ENCODE measurements at places on chromosomes 6 and 20.

GRCh38 chr20:49677777-49678758 lies 35.6 kb downstream of the B4GALT5 start:
- no peak for DNase-seq

- DNase-seq = no peak
Observed at GRCh38 chr6:49453221-49453620, 9.8 kb downstream of the MMUT start.

- DNase-seq = no peak
Observed at GRCh38 chr20:7984192-7984591, 35.4 kb downstream of the TMX4 start.

DNA sequence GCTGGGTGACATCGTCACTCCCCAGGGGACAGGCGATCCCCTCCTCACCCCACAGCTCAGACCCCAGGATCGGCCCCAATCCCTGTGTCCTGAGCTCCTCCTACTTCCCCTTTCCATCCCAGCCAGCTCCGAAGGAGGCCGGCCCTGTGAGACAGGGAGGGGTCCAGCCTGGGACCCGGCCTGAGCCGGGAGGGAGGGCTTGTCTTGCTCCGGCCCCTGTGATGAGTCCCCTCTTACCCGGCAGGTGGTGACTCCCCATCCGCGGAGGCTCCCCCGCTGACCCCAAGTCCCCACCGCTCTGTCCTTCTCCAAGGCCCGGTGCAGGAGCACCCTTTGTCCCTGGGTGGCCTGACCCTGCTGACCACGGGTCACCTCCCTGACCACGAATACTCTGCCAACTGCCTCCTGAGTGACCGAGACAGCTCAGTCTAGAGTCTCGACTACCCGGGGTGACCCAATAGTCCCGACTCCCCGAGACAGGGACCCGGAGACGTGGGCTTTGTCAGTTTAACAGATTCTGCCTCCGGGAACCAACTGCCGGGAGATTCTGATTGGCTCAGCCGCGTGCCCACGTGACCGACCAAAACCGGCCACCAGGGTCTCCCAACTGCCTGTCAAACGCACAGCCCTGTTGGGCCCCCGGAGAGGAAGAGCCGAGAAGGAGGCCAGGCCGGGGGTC lies 187.4 kb upstream of the PROKR2 start:
- DNase-seq = peak; percentile 83

- DNase-seq = no peak
Observed at GRCh38 chr6:34517461-34517881, 38.7 kb downstream of the SPDEF start.

GRCh38 chr6:26215585-26216358 lies 128.5 kb downstream of the HFE start:
- peak; percentile 54 for DNase-seq

GRCh38 chr20:58406422-58407001 lies 17.5 kb downstream of the VAPB start:
- no peak for DNase-seq

DNA sequence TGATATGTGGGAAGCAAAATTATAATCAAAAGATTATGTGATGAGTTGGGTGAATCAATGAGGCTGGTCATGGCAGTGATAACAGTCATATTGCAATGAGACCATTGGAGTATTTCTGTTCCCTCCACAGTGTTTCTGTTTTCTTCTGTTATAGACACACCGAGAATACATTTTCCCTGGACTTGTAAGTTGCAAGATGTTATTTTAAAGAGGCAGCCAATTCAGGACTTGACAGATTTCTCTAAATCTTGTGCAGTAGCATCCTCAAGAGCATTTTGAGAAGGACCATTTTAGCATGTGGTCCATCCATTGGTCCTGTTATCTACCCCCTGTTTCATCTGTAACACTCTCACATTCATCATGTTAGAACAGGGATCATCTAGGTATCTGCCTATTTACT lies 55.6 kb downstream of the NKAIN2 start:
- no peak for DNase-seq

GRCh38 chr6:136553166-136553787 lies 3.1 kb upstream of the MAP7 start:
- DNase-seq = no peak

All from SHP77 (cell line).